ENCODE measurements at places on chromosomes 4 and X.
A peak's percentile ranks its signal among the peaks of the same experiment; 100 is the strongest.

DNA sequence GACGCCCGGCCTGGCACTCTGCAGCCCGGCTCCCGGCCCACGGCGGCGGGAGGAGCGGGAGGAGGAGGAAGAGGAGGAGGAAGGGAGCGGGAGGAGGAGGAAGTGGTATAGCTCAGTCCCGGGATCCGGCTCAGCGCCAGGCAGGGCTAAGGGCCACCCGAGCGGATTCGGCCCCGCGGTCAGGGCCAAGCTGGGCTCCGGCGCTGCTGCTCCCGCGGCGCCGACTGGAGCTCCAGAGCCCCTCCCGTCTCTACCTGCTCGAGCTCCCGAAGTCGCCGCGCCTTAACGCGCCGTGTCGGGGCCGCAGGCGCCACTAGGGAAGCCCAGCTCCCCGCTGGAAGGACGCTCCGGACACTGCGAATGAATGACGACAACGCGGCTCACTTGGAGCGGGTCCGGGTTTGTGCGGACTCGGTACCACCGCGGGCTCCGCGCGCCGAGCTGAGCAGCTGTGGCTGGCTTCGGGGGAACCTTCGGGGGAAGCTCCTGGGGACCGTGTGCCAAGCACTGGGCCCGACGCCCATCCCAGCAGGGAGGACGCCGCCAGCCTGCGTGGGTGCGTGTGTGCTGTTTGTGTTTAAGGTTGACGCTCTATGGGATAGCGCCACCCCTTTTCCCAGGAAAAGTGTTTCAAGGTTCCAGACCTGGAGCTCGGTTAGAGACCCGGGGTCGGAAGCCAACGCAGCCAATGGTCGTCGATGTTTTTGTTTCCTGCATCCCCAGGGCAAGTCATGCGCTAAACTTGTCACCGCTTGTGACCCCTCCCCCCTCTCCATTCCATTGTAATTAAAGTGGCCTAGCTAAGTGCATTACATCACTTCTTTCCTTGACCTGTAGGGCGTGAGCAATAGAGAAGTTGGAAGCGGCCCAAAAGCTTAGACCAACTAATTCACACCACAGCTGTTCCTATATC, at the start of gene TBC1D9:
TBC1D9 (minus strand) TSS at position 67 of the 913 bp plus-strand sequence. CDS start 340 bp downstream, outside the sequence.
- peak; percentile 64 for DNase-seq

GRCh38 chr4:156456830-156457229, 503.2 kb upstream of the CTSO start:
- DNase-seq, result no peak

GRCh38 chr4:69360271-69360670, 80.0 kb downstream of the UGT2B28 start:
- no peak for DNase-seq

- no peak for DNase-seq
These were observed 190.6 kb downstream of the CCSER1 start for GRCh38 chr4:90317785-90318184.

DNA sequence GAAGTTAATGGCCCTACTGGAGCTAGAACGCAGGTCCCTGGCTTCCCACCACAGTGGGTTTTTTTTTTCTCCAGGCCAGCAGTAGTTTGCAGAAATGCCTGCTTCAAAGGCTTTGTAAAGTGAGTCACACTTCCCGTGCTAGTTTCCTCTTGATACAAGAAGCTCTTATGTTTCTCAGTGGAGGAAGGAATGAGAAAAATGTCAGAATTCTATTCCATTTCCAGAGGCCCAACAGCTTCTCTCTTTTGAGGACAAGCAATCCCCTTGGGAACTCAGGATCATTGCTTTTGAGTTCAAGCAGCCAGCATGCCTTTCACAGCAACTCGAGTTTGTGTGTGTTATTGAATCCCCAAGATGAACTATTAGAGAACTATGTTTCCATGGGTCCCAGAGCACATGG, 134.3 kb downstream of the GUCY2F start:
- DNase-seq, result no peak

- DNase-seq, result no peak
These were observed 75.2 kb downstream of the GABRB1 start for GRCh38 chr4:47106561-47106960.

DNA sequence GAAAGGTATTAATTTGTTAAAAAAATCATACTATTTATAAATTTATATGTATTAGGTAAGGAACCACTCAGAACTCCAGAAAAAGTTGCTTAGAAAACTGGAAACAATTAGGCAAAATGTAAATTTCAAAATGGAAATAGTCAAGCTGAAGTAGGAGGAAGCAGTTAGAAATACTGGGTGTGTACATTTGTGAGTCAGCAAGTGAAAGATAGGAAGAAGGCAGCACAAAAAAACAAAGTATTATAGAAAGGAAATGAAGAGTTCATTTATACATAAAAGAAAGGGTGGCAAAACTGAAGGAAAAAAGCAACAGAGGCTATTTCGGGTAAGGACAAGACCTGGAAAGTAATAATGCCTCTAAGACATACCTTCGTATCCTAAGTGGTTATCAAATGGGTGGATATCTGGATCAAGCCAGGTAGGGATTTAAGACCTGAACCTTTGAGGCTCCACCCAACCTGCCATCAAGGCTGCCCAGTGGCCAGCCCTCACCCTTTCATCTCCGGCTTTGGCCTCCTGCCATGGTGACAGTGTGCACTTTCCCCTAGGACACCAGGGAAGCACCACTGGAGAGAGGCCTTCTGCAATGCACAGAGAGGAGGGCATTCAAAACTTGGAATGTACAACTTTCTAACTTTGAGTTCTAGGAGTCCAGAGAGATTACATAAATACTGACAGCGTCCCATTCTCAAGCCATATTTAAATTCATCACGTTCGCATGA, at the start of gene LRRC66:
LRRC66 (minus strand) TSS at position 428 of the 722 bp plus-strand sequence. CDS start 2,750 bp downstream, outside the sequence.
- DNase-seq, result no peak

- DNase-seq, result no peak
These were observed 156.6 kb downstream of the CAMK2D start for GRCh38 chr4:113604955-113605354.

DNA sequence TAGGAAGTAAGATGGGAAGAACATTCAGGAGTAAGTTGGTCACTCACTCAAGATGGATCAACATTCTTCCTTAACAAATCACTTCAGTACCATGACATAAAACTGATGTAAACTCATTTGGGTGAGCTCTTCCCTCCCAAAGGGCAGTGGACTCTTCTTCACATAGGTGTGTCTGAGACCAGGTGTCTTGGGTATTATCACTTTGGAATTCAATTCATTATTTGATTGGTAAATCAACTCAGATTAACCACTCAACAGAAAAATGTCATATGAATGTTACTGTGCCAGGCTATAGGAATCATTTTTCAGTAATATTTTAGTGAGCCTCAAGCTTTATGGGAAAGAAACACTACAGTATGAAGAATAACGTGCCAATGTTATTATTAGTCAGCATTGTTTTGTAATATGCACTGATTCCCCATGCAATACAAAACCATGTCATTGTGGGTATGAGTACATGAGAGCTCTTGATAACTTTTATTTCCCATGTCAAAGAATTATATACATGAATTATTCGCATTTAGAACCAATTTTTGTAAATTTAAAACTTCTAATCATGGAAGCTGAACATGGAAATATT, 58.6 kb upstream of the ETNPPL start:
- DNase-seq, result no peak

DNA sequence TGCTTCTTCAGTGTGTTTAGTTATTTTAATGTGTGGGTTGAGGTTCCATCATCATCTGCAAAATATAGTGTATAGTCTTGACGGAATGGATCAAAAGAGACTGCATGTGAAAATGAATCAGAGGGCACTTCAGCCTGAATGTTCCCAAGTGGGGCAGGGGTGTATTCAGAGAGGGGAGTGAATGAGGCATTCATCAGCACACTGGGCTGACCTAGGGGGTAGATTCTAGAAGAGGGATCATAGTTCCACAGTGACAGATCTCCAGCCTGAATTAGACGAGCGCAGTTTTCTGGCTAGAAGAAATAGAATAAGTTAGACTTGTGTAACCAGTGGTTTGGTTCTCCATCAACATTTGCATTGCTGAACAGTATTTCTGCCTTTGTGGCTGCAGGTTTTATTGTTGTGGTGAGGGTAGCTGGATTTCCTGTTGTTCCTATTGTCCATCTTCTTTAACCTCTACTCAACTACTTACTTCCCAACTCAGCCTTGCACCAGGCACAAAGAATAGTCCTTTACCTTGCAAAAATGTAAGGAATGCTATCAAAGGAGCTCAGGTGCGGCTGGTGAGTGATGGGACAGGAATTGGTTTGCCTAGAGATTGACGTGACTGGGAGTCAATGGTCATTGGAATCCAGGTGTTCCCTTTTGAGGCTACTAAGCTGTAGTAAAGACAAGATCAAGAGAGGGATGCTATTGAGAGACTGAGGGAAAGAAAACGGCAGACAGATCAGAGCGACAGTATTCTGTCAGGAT, 50.9 kb downstream of the NAP1L5 start:
- DNase-seq, result no peak

DNA sequence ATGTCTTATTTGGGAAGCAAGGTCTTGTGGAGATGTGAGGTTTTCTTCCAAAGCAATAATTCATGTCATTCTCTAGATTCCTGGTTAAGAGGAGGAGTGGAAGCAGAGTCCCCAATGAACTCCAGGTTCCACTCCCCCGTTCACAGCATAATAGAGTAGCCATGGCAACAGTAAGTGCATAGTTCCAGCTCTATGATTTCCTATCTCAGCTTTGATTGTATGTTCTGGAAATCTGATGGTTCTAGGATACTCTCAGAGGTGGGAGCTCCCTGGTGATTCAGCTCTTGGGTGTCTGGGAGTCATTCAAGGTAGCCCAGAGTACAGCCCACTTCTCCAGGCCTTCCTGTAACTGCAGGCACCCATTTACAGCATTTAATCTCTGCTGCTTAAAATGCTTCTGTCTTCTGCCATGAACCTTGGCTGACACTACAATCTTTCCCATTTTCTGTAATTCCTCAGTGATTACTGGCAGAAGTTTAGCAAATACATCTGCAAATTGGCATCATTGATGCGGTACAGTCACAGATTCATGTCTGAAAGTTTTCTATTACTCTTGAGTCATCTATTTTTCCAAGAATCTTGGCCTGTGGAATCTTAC, 242.0 kb downstream of the MAPK10 start:
- DNase-seq, result no peak

- DNase-seq, result no peak
These were observed 179.7 kb downstream of the STIM2 start for GRCh38 chr4:27040356-27040755.

GRCh38 chr4:142079959-142080358, 443.6 kb downstream of the IL15 start:
- DNase-seq, result no peak

- no peak for DNase-seq
These were observed 4.4 kb upstream of the PRKX start for GRCh38 chrX:3717742-3718420.

- DNase-seq, result no peak
These were observed 212.1 kb upstream of the ATP6AP2 start for GRCh38 chrX:40368611-40369061.

GRCh38 chrX:125205918-125206665, 113.6 kb upstream of the TEX13C start:
- DNase-seq, result no peak

GRCh38 chr4:6577409-6577808, 2.4 kb downstream of the MAN2B2 start:
- DNase-seq, result no peak

- DNase-seq, result no peak
These were observed 883 bp upstream of the KLHL4 start for GRCh38 chrX:87516717-87517121.

GRCh38 chr4:127667116-127667515, 34.4 kb downstream of the INTU start:
- DNase-seq, result no peak

DNA sequence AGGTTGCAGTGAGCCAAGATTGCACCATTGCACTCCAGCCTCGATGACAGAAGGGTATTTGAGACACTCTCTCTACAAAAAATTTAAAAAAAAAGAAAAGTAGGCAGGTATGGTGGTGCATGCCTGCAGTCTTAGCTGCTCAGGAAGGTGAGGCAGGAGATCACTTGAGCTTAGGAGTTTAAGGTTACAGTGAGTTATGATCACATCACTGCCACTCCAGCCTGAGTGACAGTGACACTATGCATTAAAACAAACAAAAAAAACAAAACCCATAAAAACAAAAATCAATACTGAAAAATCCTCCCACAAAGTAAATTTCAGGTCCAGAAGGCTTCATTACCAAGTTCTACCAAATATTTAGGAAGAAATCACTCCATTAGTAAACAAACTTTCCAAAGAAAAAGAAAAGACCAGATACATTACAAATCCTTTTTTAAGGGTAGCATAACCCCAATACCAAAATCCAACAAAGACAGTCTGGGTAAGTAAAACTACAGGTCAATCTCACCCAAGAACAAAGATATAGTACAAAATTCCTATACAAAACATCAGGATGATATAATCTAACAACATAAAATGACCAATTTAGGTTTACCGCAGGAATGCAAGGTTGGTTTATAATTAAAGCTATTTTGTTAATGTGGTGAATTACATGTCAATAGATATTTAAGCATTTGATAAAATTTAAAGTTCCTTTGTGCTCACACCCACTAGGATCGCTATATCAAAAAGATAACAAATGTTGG, 11.7 kb downstream of the NELFA start:
- DNase-seq, result no peak

GRCh38 chr4:27100713-27101112, 240.1 kb downstream of the STIM2 start:
- DNase-seq, result no peak

- DNase-seq, result no peak
These were observed 910 bp downstream of the HPGDS start for GRCh38 chr4:94341481-94342370.

DNA sequence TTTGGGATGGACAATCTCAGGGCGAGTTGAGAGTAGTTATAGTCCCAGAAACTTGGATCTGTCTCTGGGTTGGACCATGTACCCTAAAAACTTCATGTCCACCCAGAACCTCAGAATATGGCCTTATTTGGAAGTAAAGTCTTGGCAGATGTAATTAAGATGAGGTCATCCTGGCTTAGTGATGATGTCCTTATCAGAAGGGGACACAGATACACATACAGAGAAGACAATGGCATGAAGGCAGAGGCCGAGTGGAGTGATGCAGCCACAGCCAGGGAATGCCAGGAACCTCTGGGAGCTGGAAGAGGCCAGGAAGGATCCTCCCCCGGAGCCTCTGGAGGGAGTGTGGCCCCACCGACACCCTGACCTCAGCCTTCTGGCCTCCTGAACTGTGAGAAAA, 61.2 kb upstream of the STX18 start:
- no peak for DNase-seq

DNA sequence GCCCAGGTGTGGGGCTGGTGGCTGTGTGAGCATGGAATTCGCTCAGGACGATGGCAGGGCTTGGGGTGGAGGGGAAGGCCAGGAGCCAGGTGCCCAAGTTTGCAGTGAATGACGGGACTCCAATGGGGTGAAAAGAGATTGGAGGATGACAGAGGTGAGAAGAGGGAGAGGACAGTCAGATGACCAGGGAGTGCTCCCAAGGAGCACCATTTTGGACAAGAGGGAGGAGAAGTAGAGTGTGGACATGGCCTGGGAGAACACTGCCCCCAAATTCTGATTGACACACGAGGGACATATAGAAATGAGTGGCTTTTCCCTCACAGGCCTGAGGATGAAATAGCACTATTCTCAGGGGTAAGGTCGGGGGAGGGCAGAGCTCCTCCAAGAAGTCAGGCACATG, 6.7 kb downstream of the MRFAP1 start:
- no peak for DNase-seq

All from ascending aorta (tissue), 2 donors.